GM23248 (cell line): ENCODE measurements at places on chromosomes 3 and 15.

DNA sequence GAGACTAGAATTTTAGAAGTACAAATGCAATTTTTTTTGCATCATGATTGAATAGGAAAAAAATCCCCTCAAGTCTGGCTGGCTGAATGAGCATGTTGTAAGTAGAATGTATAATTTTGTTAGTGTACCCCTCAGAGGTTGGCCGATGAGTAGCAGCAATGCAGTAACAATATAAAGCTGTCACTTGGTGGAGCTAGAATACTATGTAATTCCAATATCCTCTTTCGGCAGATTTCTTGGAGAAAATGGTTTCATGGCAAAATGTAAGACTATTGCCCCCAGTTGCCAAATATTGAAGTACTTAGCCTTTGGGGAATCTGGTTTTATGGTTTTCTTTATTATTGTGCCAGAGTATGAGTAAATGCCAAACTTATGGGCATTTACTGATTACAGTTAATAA, 39.8 kb upstream of the SGO1 start:
- peak; percentile 57 for DNase-seq

- DNase-seq, result no peak
Observed at GRCh38 chr3:13891492-13892073, 11.7 kb upstream of the WNT7A start.

- peak; percentile 99 for DNase-seq
Observed at GRCh38 chr3:54891540-54891897, 36.3 kb downstream of the LRTM1 start.

- peak; percentile 91 for DNase-seq
Observed at GRCh38 chr15:71083349-71083748, 31.9 kb upstream of the THSD4 start.

- DNase-seq, result no peak
Observed at GRCh38 chr3:143559296-143559695, 289.0 kb downstream of the SLC9A9 start.

GRCh38 chr3:115042351-115042750, 104.7 kb downstream of the ZBTB20 start:
- peak; percentile 31 for DNase-seq

GRCh38 chr3:70748593-70748992, 436.2 kb upstream of the MDFIC2 start:
- no peak for DNase-seq

GRCh38 chr15:57035664-57036063, 117.2 kb downstream of the TCF12 start:
- no peak for DNase-seq

DNA sequence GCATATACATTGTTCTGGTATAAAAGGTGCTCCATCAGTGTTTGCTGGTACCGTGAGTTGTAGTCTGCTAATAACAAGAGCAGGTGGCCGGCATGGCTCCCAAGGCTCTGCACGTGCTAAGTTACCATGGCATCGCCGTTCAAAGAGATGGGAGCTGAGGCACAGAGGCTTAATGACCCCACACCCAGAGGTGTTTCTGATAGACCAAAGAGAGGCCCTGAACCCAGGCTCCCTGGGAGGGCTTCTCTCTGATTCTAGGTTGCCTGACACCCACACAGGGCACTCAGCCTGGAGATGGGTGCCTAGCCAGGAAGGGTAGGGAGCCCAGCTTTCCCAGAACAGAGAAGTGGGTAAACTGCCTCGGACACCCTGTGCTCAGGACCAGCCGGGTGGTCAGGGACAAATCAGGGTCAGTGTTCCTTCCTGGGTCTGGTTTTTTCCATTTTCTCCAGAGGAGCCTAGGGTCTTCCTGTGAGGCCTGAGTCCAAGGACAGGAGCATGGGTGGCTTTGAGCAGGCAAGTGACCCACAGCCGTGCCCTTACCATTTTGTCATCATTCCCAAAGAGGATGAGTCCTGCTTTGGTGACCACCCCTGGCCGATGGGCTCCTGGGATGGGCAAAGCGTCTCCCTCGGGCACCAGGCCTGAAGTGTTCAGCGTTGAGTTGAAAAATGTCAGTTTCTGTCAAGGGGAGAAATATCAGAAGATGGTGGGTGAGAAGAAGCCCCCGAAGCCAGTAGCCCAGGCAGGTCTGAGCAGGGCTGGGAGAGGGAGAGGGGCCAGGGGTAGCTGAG, 27.3 kb downstream of the ALDH1L1 start:
- DNase-seq, result no peak

DNA sequence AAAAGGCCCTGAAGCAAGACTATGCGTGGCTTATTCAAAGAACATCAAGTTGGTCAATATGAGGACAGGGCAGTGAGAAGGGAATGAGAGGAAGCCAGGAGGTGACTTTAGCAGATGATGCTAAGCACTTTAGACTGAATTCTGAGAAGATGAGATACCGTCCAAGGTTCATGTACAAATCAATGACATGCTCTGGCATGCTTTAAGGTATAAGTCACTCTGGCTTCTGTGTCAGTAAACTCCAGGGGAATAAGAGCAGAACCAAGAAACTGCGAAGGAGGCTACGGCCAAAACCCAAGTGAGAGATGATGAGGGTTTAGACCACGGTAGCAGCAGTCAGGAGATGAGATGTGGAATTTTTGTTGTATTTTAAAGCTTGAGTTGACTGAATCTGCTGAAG, 8.9 kb upstream of the CCDC50 start:
- DNase-seq, result no peak

GRCh38 chr3:106371971-106372805, 503.4 kb upstream of the CBLB start:
- DNase-seq, result no peak

DNA sequence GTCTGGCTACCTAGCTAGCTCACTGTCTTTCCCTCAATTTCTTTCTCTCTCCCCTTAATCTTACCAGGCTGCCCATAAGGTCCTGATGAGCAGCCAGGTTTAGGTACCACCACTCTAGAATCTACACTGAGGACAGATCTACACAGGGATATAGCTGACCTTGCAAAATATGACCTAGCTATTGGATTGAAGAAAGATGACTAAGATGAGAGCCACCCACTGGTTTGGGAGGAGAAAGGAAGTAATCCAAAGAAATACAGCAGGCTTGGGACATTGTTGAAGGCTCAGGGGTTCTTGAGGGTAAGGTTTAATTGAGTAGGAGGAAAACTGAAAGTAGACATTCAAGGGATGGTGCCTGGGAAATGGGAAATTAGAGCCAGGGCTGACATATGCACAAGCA, 142.0 kb upstream of the TMC3 start:
- DNase-seq, result peak; percentile 57

GRCh38 chr15:80512726-80513660, 108.8 kb downstream of the ARNT2 start:
- DNase-seq, result peak; percentile 46

- DNase-seq, result no peak
Observed at GRCh38 chr3:70808881-70809280, 496.4 kb upstream of the MDFIC2 start.

DNA sequence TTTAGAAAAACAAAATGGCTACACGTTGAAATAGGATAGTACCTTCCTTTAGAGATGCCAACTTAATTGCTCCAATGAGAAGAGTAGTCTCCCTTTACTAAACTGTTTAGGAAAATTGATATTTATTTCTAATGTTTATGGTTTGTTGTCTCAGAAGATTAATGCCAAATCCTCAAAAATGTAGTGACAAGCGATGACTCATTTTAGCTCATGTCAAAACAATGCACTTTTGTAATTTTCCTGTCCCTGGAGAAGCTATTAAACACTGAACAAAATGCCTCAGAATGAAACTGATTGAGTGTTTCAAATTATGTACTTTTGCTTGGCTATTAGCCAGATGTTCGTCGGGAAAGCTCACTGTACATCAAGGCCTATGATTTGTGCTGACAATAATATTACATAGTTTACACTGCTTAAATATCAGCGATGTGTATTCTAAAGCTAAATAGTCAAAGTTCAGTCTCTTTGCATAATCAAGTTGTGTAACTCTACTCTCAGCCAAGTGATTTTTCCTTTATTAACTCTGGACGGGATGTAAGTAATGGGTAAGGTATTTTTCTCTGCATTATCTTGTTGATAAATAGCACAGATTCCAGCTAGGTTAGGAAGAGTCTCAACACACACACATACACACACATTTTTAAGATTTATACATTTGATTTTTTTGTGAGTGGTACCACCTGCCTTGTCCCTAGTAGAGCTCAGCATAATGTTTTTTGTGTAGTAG, 83.7 kb downstream of the CMSS1 start:
- DNase-seq, result peak; percentile 92

DNA sequence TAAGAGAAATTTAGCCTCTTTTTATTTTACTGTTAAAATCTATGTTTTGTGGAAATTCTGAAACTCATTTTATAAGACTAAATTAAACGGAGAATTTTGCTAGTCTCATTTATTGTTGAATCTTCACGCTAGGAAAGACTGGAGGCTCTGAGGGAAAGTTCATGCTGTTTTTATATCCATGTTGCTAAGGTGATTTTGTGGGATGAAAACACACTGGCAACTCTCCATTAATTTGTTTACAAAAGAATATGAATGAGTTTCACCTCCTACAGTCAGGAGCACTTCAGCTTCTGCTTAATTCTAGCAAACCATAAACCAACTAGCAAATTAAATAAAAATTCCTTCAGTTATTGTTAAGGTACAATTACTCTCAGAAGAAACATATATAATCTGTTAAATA, 195.4 kb downstream of the RAP2B start:
- DNase-seq, result no peak

DNA sequence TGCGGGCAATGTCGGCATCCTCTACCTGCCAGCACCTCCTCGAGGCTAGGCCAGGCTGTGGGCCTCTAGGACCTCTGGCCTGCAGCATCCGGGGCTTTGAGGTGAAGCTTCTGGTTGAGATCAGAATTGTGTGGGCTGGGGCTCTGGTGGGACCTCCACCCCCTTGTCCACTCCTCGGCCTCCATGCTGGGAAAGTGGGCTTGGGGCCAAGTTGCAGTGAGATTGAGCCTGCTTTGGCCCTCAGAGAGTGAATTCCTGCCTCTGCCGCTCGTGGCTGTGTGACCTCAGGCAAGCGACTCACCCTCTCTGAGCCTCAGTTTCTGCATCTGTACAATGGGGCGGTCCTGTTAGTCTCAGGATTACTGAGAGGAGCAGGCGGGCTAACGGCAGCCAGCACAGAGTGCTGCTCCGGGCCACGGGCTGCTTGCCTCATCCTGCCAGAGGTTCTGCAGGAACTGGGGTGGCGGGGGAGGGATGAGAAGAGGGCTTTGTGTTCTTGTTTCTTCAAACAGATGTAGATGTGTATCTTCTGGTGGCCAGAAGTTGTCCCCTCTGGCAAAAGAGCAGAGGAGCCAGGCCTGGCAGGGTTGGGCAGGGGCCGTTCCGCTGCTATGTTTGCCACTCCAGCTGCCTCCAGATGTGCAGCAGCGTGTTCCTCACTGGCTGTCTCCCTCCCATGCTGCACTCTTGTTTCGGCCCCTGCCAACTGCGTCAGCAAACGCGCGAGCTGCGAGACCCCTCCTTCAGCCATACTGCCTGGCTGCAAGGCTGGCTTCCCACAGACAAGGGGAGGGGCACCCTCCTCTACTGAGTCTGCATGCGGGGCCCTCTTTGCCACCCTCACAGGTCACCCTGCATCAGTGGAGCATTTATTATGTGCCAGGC, 33.7 kb downstream of the FBLN2 start:
- DNase-seq, result no peak
